ENCODE measurements at places on chromosomes 7 and 10. TPM values are rescaled to one million over a fixed set of nuclear protein-coding genes. Genes with fewer than 3 reads are reported as not detected.

The ITPRID1 gene
- not detected for total RNA-seq

GRCh38 chr7:145036604-145037405 is 201.0 kb upstream of the TPK1 start:
- peak; percentile 74 for DNase-seq

DNA sequence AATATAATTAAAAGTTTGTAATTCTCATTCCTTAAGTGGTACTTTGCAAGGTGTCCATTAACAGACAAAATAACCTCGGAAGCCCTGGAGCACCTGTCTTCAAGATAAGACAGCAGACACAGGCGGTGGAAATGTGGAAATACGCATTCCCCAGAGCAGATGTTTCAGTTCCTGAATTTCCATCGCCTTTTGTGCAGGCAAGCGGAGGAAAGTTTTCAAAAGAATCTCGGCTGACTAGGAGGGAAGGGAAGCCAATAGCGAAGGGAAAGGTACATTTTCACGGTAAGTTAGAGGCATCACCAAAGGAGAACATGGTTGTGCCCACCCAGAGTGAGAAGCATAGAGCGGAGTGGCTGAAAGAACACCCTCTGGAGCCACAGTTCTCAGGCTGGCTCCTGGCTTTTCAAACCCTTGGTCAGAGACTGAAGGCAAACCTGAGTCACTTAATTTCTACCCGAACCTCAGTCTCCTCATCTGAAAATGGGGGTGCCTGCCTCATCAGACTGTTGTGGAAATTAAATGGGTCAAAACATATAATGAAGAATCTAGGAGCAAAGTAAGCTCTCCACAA is 13.6 kb downstream of the CPA1 start:
- DNase-seq: no peak

The GPR37 gene
- total RNA-seq: 0.21 TPM

GRCh38 chr10:27752673-27753237 is 7.1 kb upstream of the MKX start:
- no peak for DNase-seq

The LRRN3 gene
- total RNA-seq: 2.4 TPM

- no peak for DNase-seq
These were observed 8.3 kb upstream of the MET start for GRCh38 chr7:116663744-116664143.

GRCh38 chr7:11193131-11193867 is 219.6 kb downstream of the PHF14 start:
- DNase-seq: peak; percentile 64

DNA sequence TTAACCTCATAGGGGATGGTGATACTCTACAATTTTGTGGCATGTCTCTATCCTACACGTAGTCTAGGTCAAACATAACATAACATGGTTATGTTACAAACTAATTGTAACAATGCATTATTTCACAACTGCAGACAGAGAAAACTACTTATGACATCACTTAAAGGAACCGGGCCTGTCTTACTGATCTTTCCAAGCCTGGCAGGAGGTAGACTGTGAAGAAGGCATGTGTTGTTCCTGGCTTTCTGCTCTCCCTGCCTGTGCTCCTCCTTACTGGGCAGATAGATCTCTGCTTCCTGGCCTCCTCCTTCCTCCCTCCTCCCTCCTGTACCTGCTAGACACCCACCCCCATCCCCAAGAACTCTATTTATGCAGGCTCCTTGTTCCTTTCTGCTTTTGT is 5.4 kb downstream of the CACNB2 start:
- DNase-seq: no peak

DNA sequence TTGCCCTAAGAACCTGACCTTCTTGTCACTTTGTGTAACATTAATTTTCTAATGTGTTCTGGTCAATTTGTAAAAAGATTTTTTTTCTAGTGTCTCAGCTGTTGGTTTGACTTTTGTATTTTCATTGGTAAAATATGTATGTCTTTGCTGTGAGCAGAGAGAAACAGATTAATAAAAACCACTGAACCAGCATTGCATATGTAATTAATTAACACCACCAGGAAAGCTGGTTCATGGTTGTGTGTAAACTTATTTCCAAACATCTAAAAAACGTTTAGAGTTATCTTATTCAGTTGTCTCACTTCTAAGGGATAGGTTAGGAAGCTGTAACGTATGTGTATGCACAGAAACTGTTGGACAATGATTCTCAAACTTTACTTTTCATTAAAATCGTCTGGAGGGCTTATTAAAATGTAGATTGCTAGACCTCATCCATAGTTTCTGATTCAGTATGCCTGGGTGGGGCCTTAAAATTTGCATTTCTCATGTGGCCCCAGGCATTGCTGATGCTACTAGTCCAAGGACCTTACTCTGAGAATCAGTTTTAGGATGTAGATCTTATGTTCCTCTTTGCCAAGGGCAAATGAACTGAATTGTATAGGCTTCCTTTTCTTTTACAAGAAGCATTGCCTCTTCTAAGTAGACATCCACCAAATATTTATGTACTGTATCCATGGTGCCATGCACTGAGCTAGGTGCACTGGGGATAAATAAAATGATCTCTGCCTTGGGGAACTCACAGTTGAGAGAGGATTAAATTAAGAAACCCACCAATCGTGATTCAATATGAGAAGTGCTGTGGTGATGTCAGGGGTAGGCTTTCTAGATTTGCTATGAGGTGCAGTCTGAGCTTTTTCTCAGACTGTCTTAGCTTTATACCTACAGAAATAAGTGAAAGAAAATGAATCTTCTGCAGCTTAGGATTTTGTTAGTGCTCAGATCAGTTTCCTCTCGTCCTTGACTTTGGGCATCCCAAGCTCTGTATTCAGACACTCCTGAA is 98.7 kb downstream of the AUTS2 start:
- DNase-seq: no peak

The WNT8B gene
- 9.0 TPM for total RNA-seq

DNA sequence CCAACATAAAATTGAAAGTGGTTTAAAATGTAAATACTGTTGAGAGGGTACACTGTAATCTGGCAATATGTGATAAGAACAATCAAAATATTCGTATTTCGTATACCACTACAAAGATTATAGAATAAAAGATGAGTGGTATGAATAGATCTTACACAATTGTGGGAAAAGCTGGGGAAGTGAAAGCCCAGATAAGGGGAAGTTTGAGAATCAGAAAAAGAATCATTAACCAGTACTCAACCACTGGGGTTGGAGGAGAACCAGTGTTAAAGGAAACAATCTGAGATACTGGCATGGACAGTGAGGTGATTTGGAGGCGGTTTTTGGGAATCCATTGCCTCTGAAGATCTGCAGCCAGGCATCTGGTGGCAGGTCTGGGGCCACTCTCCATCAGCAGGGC is 59.7 kb upstream of the CDK14 start:
- DNase-seq: no peak

DNA sequence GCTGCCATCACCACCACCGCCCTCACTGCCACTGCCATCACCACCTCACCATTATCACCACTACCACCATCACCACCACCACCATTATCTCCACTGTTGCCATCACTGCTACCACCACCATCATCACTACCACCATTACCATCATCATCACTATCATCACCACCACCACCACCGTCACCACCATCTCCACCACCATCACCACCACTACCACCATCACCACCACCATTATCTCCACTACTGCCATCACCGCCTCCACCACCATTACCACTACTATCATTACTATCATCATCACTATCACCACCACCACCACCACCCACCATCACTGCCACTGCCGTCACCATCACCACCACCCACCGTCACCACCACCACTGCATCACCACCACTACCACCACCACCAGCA is 9.9 kb upstream of the COL13A1 start:
- DNase-seq: no peak

The KCNMA1 gene
- 3.7 TPM for total RNA-seq

GRCh38 chr7:35992436-35992835 is 160.6 kb upstream of the EEPD1 start:
- DNase-seq: no peak

- no peak for DNase-seq
These were observed 90.8 kb downstream of the KIAA1217 start for GRCh38 chr10:24299578-24300260.

The CYTH3 gene
- 16.5 TPM for total RNA-seq

DNA sequence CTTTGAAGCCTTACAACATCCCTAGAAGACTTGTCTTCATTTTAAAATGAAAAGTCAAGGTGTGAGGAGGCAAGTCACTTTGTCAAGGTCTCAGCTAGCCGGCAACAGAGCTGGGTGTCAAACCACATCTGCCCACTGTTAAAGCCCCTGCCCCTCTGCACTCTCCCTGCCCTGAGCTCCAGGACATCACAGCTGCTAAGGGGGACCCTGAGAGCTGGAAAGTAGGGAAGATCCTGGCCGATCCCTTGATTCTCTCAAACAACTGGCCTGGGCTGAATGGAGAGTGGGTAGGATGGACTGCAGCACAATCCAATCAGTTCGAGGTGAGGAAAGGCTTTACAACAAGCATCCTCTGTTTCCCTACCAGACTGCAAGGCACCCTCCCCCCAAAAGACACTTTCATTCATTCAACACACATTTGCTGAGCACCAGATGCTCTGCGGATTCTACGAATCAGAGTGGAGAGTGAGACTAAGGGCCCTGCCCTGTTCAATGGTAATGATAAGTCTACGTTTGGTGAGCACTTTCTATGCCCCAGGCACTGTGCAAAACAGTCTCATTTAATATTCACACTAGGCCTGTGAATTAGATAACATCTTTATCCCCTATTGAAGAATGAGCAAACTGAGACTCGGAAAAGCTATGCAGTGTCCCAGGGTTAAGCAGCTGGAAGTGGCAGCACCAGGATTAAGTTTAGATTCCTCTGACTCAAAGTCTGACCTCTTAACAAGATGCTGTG is 148.1 kb downstream of the HERPUD2 start:
- DNase-seq: no peak

GRCh38 chr10:8039321-8039881 is 15.1 kb upstream of the GATA3 start:
- DNase-seq: peak; percentile 76

DNA sequence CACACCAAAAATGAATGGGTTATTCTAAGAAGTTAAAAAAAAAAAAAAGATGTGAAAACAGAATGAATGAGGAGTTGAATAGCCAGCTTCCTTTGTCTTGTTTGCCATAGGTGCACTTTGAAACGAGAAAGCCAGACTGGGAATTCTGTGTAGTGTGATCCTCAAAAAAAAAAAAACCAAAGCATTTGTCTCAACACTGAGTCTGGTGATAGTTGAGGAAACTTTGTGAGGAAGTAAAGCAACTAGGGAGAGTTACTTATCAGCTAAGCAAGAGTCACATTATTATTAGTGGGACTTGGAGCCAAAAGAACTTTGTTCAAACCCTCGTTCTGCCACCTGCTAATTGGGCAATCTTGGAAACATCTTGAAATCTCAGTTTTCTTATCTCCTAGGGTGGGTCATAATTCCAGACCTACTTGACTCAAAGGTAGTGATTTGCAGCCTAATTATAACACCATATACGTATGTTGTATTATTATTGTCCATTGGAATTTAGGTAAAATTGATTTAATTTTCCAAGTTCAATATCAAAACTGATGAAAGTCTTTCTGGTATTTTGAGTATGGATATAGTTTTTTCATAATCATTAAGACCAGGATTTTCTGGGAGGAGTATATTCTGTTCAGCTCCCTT is 99.8 kb upstream of the GJD4 start:
- no peak for DNase-seq

The SEMA4G gene
- total RNA-seq: 2.3 TPM

GRCh38 chr10:1737222-1738061 is at the start of gene ADARB2:
TSS of gene ADARB2 (minus strand) at chr10:1737525.
- peak; percentile 95 for DNase-seq

The OR2A7 gene
- 0.15 TPM for total RNA-seq

The RNF32 gene
- total RNA-seq: 3.0 TPM

GRCh38 chr7:80907141-80907601 is 11.7 kb downstream of the SEMA3C start:
- no peak for DNase-seq

The UNCX gene
- not detected for total RNA-seq

DNA sequence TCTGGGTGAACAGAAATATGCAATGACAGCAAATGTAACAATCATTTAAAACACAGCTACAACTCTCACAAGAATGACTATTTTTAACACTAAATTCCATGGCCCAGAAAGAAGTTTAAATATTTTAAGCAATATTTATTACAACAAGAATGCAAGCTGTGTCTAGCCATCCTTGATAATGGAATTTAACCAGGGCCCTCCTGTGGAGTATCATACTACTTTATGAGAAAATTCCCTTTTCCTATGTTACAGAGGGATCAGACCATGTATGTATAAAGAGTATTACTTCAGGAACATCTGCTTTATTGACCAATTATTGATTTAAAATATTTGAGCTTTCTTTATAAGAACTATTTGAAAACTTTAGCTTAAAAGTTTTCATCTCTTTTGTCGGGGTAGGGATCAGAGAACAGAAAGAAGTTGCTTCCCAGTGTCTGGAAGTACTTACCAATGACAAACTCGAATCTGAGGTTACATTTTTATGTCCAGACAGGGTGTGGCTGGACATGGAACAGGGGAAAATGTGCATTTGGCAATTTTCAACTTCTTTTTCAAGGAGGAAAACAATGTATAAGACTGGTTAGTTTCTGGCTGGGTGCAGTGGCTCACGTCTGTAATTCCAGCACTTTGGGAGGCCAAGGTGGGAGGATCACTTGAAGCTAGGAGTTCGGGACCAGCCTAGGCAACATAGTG is 48.3 kb upstream of the NRBF2 start:
- no peak for DNase-seq

DNA sequence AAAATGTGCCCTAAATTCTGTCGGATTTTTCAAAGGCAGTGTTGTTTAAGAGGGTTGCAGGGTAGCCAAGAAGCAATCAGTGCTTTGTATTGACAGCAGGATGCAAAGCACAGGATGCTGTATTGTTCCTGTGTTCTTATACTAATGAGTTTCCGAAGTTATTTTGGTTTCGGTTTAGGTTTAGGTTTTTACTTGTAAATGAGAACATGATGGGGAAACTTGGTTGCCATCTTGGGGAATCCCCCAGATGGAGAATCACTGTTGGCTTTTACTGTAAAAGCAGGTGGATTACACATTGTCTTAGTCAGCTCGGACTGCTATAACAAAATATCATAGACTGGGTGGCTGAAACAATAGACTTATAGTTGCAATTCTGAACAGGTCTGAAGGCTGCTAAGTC is 72.1 kb downstream of the INHBA start:
- DNase-seq: no peak

GRCh38 chr7:151010307-151011096 is 13.8 kb downstream of the ATG9B start:
- DNase-seq: peak; percentile 79

DNA sequence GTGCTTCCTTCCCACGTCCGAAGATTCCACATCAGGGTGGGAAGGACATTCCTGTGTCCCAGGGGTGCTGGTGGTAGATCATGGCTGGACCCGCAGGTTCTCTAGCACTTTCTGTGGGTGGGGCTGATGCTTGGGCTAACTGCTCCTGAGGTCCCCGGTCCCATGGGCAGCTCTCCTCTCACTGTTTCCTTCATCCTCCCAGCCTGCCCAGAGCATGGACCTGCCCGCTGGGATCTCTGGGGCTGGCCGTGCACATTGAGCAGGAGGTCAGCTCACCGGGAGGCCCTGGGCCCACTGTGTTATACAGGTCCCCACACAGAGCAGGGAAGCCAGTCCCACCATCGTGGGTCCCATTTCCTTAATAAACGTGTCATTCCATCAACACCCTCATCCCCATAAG is 502.3 kb downstream of the TCERG1L start:
- no peak for DNase-seq

- DNase-seq: no peak
These were observed 178.7 kb upstream of the PRPS1L1 start for GRCh38 chr7:18206331-18206730.

GRCh38 chr7:65809259-65809981 is 63.5 kb upstream of the VKORC1L1 start:
- DNase-seq: peak; percentile 24

- no peak for DNase-seq
These were observed 249.1 kb upstream of the PITRM1 start for GRCh38 chr10:3421537-3422257.

- DNase-seq: no peak
These were observed 230.5 kb upstream of the MBL2 start for GRCh38 chr10:53003094-53003493.

Measured in neural progenitor cell (in vitro differentiated cells).